ENCODE measurements at places on chromosomes 4 and X.
A peak's percentile ranks its signal among the peaks of the same experiment; 100 is the strongest.

- DNase-seq, result no peak
These were observed 22.3 kb upstream of the CLOCK start for GRCh38 chr4:55568905-55569504.

GRCh38 chr4:5527211-5527610 is 181.1 kb downstream of the EVC2 start:
- DNase-seq, result no peak

DNA sequence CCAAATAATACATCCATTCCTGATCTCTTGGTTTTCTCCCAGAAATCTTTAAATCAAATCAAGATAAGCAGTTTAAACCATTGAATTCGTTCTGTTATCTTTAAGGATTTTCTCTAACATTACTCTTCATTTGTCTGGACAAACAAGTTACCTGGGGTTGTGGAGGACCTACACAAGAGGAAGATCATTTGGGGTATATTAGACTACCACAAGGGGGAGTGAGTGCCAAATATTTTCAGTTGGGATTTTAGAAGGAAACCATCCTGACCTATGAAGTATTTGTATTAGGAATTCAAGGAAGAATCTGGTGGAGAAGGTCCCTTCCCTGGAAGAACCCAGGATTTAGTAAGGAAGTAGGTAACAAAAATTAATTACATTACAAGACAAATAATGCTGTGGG is 12.0 kb upstream of the DCHS2 start:
- no peak for DNase-seq

GRCh38 chrX:13149702-13150350 is 105.4 kb upstream of the FAM9C start:
- no peak for DNase-seq

- peak; percentile 48 for DNase-seq
These were observed 36.0 kb upstream of the CBR4 start for GRCh38 chr4:169045862-169046584.

GRCh38 chr4:156749426-156750403 is 221.9 kb downstream of the PDGFC start:
- no peak for DNase-seq

DNA sequence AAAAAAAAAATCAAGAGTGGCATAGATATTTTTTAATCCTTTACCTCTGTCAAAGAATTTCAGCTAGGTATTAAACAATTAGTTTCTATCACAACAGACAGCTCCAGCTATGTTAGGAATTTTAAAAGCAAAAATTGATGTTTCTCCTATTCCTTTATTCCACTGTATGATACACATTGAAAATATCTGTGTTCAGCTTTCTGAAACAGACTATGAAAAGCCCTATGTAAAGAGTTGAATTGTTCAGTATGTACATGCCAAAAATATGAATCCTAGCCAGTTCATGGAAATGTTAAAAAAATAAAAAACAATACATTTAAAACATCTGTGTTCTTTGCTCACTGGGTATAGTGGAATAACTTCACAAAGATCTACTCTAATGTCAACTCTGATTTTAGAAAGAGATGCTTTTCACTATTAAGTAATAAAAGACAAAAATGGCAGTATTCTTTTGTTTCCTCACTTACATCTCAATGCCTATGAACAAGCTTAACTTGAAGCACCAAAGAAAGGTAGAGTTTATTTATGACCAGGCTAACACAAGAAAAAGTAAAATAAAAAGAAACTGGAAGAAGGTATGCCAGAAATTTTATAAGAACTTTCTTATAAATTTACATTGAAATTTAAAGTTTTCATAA is 32.1 kb downstream of the FBXW7 start:
- DNase-seq, result no peak

DNA sequence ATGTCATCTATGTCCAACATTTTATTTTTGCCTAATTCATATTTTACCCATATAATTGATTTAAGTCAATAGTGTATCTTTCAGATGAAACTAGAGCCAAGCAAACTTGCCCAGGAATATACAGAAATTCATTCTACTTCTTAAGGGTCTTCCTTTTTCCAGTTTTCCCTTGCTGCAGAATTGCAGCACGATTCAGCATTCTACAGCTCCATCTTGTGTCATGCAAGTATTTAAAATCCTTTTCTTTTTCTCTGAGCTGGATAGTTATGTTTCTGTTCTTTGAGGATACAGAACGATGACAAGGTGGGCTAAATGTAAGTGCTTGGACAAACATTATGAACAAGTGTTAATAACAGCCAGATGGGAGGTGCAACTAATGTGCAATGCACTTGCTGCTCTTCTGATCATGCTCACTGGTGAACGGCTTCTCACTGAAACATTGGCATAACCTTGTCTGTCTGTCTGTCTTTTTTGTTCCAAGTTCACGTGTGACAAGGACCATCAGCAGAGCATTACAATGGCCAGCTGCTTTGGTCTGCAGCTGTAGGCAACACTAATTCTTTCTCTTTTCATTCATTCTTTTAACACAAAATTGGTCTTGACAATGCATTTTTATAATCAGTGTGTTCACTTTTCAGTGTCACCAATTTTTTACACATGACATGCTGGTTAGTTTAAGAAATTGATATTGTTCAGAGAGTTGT is 1821.7 kb downstream of the ARAP2 start:
- DNase-seq, result no peak

DNA sequence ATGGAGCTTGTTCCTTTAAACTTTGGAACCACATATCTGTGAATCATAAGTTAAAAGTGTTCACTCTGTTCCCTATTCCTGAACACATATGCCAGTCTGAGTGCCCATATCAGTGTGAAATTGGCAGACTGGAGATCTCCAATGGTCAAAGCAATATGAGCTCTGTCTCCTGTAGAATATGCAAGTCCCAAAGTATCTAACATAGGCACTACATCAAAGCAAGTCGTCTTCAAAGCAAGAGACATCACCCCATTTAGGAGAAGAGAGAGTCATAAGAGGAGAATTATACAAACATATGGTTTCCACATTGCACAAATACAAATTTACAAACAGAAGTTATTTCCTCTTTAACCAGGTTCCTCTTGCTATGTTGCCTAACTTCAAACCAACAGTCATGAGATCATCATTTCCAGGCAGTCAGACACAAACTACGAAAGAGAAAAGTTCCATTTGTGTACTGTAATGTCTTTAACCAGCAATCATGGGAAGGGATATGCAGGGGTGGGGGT is 9.9 kb upstream of the GK start:
- no peak for DNase-seq

DNA sequence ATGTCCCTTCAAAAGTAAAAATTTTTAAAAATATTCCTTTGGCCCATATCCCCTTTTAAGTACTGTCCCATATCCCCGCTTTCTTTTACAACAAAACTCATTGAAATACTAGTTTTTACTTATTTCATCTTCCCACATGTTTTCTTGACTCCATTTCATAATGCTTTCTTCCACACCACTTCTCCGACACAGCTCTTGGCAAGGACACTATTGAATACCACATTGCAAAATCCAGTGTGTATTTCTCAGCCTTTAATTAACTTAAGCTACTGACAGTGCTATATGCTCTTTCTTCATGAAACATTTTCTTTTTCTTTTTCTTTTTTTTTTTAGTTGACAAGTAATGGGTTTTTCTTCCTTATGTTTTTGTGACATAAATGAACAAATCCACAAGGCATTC is 28.8 kb downstream of the PRDM8 start:
- DNase-seq, result no peak

DNA sequence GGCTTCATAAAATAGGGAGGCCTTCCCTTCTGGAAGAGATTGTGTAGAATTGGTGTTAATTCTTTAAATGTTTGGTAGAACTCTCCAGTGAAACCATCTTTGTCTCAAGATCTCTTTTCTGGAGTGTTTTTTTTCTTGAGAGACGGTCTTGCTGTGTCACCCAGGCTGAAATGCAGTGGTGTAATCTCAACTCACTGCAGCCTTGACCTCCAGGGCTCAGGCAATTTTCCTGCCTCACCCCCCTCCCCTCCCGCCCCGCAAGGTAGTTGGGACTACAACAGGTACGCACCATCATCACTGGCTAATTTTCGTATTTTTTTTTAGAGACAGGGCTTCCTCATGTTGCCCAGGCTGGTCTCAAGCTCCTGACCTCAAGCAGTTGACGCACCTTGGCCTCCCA is 12.1 kb downstream of the SMS start:
- DNase-seq, result no peak

All from ELF-1 (cell line).